Astrocyte of the hippocampus (primary cell): ENCODE measurements at places on chromosomes 16 and 17.

- DNase-seq: no peak
Observed at GRCh38 chr16:89599451-89599858, 14.0 kb upstream of the DPEP1 start.

DNA sequence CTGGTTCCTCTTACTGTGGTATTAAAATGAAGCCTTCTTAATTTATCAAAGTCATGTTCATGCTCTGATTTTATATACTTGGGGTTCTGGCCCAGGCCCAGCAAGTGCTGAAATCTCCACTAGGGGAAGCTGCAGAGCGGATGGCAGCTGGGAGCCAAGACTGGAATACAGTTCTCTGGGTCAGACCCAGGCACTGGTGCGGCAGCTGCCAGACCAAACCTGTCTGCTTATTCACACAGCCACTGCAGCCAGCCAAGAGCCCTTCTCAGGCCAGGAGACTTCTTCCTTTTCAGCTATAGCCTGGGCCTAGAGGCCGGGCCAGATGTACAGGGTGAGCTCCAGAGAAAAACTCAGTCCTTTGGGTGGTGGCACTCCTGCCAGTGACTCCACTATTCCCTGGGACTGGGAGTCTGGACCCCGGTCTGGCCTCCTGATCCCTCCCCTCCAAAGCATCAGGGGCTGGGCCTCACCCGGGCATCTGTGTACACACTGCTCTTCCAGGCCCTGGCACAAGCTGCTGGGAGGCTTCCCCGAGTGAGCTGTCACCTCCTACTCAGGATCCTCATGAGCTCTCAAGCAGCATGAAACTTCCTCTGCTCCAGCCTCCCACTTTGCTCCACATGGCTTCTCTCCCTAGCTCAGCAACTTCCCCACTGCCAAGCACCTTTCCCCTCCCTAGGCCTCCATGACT, 24.4 kb downstream of the ATP6V0D1 start:
- peak; percentile 45 for DNase-seq

GRCh38 chr16:24504472-24505345, 34.7 kb upstream of the RBBP6 start:
- DNase-seq: peak; percentile 79

DNA sequence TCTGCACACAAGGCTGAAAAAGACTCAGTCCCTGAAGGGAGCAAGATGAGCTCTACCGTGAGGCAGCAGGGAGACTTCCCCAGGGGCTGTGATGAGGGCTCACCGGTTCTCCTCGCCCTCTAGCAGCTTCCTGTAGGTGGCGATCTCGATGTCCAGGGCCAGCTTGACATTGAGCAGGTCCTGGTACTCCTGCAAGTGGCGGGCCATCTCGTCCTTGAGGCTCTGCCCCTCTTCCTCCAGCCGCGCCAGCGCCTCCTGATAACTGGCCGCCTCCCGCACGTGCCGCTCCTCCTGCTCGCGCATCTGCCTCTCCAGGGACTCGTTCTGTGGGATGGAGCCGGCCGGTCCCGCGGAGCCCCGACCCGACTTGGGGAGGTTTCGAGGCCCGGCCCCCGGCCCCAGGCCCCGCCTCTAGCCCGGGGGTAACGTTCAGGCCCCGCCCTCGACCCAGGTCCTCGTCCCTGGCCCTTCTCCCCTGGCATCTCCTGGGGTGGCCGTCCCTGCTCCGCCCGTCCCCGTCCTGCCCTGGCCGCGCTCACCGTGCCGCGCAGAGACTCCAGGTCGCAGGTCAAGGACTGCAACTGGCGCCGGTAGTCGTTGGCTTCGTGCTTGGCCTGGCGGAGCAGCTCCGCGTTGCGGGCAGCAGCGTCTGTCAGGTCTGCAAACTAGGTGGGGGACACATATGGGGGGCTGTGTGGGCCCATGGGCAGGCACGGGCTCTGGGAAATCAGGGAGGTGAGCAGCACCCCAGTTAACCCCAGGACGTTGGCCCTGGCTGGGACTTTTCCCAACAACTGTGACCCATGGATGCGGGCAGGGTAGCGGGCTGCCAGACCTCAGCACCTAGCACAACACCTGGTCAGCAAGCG, 3.9 kb downstream of the GFAP start:
- peak; percentile 64 for DNase-seq

GRCh38 chr16:65773301-65773874, 593.1 kb upstream of the CDH5 start:
- no peak for DNase-seq

- no peak for DNase-seq
Observed at GRCh38 chr17:1021147-1021546, 24.2 kb downstream of the TIMM22 start.

GRCh38 chr17:21164216-21164615, 37.5 kb downstream of the DHRS7B start:
- DNase-seq: no peak

DNA sequence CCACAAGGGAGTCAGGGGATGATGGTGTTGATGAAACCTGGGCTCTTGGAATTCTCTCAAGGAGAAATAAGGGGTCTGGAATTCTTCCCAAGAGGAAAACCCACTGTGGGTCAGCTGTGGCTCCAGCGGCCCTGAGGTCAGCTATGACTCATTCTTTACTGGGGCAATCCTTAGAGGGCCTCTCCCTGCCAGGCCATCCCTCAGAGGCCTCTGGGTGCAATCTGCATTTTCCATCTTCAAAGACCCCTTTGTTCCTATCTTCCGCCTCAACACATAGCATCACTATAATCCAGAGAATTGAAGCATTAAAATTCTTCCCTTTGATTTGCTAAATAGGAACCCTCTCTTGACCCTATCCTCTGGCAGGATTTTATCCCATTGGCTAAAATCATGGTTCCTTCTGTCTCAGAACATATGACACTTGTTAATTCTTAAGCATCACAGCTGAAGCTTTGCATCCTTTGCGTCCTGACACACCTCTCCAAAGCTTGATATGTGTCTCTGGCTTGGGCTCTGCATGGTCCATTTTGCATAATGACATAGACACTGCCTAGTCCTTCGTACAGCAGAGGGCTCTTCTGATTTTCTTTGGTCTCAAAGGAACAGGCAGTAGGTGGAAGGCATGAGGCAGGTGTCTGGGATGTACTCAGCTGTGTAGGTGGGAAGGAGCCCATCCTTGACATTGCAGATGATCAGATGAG, 4.4 kb upstream of the KRT37 start:
- DNase-seq: peak; percentile 68

GRCh38 chr16:71360378-71360777, 1.9 kb downstream of the CALB2 start:
- DNase-seq: peak; percentile 75

DNA sequence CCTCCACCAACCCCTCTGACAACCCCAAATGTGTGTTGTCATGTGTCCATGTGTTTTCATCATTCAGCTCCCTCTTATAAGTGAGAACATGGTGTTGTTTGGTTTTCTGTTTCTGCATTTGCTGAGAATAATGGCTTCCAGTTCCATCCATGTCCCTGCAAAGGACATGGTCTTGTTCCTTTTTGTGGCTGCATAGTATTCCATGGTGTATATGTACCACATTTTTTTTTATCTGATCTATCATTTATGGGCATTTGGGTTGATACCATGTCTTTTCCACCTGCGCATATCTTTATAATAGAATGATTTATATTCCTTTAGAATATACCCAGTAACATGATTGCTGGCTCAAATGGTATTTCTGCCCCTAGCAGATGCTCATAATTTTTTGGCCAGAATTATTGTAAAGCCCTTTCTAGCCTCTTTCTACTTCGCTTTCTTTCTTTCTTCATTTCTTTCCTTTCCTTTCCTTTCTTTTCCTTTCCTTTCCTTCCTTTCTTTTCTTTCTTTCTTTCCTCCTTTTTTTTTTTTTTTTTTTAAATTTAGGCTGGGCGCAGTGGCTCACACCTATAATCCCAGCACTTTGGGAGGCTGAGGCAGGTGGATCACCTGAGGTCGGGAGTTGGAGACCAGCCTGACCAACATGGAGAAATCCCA, 12.7 kb downstream of the REXO5 start:
- no peak for DNase-seq

GRCh38 chr16:11597235-11598095, 10.7 kb upstream of the LITAF start:
- peak; percentile 57 for DNase-seq

- DNase-seq: peak; percentile 62
Observed at GRCh38 chr16:89473791-89474414, 16.5 kb downstream of the ANKRD11 start.

GRCh38 chr16:89633064-89633631, 19.7 kb downstream of the DPEP1 start:
- peak; percentile 23 for DNase-seq

GRCh38 chr16:23768581-23768980, 13.8 kb downstream of the CHP2 start:
- no peak for DNase-seq

GRCh38 chr17:55354941-55355340, 66.7 kb downstream of the MMD start:
- no peak for DNase-seq

DNA sequence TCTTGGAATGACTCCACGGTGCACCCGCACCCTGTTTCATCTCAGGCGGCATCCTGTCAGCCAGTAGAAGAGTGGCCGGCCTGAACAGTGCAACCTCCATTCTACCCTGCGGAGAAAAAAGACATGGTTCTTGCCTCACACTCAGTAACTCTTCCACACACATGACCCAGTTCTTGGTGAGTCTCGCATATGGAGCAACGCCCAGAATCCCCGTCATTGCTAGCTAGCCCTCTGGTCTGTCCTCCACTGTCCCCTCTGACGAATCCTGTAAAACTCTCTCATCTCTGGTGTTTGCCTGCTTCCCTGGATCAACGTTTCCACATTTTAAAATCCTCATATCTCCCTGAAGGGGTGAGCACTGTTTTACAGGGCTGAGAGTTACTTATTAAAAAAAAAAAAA, 4.2 kb upstream of the RDM1 start:
- no peak for DNase-seq

DNA sequence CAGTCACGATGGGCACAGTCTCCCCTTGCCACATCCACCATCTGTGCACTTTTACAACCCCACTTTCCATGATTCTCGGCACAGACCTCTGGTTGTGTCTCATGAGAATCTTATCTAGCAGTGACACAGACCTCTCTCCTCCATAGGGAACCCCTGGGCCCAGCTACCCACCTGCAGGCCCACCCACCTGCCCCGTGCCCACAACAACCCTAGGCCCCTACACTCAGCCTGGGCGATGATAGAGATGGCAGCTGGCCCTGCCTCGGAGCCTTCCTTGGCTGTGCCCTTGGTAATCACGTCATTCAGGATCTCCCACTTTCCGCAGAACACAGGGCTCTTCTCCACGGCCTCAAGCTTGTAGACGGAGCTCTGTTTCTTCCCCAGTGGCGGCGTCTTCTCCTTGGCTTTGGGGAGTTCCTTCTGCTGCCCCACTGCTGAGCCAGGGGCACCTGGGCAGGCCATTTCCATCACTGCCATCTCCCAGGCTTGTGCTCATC, 26.5 kb downstream of the MAP3K14 start:
- no peak for DNase-seq

- DNase-seq: peak; percentile 29
Observed at GRCh38 chr17:6505425-6506142, 50.8 kb downstream of the PITPNM3 start.

DNA sequence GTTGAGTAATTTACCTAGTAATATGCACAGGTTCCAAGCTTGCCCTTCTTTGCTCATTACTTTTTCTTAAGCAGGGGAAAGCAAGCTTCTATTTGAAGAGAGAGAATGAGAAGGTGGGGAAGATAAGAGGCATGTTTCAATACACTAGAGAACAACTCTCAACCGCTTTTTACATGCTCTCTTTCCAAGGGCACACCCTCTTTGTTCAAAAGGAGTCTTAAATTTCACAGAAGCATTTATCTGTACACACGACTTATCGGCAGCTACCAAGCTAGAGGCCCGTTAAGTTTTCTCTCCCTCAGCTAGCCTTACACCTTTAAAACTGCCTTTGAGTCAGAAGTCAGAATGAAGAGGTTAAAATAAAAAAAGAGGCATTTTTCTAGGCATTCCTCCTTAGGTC, 79.6 kb downstream of the STH start:
- no peak for DNase-seq

- DNase-seq: no peak
Observed at GRCh38 chr17:77973953-77974352, 15.4 kb downstream of the TNRC6C start.

DNA sequence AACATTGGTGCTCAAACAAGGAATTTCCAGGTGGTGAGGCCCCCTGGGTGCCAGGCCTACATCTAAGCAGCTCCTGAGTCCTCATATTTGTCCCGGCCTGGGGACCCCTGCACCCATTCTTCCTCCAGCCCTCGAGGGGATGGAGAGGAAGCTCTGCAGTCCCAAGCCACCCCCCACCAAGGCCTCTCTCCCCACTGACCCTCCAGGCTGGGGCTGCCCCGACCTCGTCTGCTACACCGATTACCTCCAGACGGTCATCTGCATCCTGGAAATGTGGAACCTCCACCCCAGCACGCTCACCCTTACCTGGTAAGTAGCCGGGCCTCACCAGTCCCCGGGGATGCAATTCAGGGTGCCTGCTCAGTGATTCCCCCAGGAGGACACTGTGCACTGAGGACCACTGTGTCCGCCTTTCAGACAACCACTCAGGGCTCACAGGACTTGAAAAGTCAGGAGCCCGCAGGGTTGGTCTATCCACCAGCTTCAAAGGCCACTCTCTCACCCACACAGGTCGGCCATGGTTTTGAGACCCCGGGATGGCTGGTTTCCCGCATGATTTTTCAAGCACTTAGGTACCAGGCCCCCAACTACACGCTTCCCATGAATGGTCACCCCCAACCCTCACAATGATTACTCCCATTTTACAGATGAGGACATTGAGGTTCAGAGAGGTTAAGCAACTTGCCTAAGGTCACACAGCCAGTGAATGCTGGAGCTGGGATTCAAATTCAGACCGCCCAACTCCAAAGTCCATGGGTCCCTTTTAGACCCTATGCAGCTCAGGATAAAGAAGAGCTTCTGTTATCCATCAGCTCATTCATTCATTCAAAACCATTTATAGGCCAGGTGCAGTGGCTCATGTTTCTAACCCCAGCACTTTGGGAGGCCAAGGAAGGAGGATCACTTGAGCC, 32.4 kb downstream of the IL21R start:
- no peak for DNase-seq

DNA sequence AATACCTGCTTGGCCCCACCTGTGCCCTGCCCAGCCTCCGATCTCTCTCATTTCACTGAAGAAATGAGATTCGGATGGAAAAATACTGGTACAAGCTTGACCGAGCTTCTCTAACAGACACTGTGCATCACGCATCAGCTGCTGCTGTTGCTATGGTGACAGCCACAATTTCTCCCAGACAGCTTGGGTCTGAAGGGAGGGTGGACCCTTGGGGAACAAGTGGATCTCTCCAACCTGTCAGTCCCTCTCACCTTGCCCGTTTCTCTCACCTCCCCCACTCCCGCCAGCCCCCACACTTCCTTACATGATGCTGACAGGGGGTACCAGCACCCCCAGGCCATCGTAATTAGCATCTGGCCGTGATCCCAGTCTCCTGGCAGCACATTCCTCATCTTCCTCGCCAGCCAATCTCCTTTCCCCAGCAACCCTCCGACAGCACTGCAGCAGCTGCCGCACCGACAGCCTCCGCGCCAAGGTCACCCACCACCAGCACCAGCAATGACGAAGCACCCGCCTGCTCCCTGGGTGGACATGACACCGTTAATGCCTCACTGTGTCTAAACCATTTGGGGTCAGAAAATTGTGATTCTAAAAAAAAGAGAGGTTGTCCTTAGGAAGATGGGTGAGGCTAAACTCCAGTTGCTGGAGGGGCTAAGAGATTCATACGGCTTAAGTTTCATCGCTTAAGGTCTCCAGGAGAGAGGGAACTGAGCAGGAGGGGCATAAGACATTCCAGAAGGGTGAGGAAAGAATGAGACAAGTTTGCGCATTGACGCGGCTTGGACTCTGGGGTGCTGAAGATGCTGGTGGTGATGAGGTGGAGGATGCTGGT, 58.6 kb upstream of the TNRC6A start:
- DNase-seq: peak; percentile 95
